ENCODE measurements at places on chromosomes 5 and 9.

GRCh38 chr5:62281411-62281810 is 24.6 kb upstream of the KIF2A start:
- no peak for DNase-seq

DNA sequence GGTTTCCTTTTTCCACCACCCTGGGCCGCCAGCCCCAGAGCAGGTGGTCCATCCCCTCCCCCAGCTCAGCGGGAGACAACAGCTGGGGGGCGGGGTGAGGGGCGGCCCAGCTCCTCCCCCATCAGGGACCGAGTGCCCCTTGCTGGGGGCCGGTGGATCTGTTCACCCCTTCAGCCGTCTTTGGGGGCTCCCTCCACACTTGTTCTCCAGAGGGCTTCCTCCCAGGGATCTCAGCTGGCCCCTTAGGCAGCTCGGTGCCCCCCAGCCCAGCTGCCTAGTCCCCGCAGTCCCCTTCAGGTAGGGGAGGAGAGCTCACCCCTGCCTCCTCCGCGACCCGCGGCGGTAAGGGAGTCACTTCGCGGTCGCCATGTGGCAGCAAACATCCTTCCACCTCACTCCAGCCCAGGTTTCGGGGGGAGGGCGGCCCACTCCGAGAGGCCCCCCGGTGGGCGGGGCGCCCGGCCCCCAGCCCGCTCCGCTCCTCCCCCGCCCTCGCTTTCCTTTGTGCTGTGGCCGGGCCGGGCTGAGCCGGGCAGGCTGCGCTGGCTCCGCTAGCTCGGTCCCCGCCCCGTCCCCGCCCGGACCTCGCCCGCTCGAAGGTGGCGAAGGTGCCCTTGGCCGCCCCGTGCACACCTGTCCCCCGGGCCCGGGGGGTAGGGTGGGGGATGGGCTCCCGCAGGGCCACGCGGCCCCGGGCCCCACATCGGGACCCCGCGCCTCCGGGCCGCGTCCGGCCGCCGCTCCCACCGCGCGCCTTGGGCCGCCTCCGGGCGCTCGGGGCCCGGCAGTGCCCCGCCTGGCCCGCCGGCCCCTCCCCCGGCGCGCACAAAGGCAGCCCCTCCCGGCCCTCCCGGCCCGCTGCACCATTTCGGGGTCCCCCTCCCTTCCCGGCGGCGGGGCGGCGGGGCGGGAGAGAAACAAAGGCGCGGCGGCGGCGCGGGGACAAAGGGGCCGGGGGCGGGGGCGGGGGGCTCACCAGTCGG is 683 bp downstream of the DBN1 start:
- DNase-seq: no peak

- peak; percentile 21 for DNase-seq
Measured at GRCh38 chr5:34898258-34898895, 16.9 kb downstream of the RAD1 start.

- no peak for DNase-seq
Measured at GRCh38 chr9:115006660-115007059, 76.3 kb upstream of the TNFSF8 start.

DNA sequence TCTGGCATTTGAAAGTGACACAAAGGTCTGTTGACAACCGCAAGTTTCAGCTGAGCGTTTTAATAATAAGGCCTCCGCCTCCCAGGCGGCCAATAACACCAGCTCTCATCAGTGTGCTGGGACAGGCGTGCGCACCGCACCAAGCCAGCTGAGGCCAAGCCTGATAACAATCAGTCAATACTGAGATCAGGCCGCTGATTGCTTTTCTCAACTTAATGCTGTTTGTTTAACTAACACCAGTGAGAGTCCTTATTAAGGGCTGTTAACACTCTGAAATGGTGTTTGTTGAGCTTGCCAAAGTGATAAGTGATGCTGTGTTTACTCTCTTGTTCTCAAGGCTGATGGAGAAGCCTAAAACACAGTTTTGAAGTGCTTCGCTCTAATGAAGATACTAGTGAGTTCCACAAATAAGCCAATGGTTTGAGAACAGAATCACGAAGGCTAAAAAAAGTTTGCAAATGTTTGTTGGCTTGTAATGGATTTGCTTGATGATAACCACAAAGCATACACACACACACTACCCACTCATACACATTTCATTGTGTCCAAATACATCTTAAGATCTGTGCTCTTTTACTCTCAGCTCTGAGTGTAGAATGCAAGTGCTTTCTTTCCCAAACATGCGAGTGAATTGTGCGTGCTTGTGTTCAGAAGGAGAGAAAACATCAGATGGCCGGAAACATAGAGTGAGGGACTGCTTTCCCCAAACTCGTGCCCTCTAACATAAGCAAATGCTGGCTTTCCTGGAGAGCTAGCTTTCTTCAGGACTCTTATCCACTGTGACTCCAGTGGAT is 330.4 kb upstream of the KLF4 start:
- DNase-seq: no peak

DNA sequence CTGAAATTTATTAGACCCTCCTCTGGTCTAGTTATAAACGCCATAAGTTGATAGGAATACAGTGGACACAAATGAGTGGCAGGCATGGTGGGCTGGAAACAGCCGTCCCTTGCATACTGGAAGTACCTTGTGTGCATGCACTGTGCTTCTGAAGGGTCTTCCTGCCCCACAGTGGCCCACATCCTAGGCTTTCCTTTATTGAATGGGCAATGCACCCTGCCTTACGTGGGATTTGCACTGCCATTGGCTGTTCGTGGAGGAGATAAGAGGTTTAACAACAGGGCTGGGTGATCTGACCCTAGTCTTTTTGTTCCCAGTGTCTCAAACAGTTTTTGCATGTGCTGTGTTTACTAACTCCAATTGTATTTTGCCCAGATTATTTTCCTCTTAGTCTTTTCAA is 480.8 kb downstream of the GADD45G start:
- no peak for DNase-seq

- DNase-seq: no peak
Measured at GRCh38 chr9:91255327-91255726, 106.4 kb downstream of the AUH start.

DNA sequence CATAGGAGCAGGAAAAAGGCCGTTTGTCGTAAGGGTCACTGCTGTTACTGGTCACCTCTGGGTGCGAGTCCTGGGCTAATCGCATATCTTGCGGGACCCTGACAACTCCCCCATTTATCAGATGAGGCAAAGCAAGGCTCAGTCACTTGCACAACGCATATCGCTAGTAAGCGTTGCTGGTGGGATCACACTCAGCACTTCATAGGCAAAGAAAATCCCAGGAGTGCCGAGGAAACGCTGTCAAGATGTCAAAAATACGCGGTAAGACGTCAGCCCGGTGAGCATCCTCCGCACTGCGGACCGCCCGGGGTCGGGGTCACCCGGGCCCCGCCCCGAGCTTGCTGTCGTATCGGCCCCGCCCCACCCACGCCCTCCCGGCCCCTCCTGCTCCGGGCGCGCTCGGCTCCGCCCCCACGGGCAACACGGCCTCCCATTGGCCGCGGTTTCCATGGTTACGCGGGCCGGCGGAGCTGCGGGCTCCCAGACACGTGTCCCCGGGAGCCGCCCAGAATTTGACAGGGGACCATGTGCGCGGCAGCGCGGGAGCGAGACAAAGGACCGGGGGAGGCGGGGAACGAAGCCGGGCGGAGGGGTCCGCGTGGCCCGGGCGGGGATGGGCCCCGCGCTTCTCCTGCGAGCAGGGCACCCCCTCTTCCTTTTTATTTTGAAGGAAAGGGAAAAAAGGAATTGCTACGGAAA is 80.2 kb upstream of the IER5L start:
- DNase-seq: peak; percentile 71

GRCh38 chr5:108386345-108387061 is 4.6 kb upstream of the FBXL17 start:
- DNase-seq: no peak

GRCh38 chr9:68643901-68644809 is 60.9 kb upstream of the PIP5K1B start:
- no peak for DNase-seq

DNA sequence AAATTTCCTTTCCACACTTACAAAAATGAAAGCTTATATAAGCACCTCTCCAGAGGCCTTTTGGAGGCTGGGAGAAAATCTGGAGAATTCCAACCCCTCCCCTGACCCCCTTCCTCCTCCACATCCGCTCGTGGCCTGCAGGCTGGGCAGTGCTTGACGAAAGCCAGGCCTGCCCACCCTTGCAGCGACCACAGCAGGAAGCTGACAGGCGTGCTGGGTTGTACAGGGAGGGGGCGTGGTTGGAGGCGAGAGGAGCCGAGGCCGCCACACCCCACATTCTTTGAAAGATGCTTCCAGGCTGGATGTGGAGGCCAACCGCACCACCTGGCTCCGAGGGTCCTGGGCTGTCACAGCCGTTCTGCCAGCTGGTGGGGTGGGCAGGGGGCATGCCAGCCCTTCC is 47.8 kb upstream of the IER5L start:
- DNase-seq: no peak

- DNase-seq: no peak
Measured at GRCh38 chr5:173823721-173824567, 64.2 kb upstream of the CPEB4 start.

- DNase-seq: no peak
Measured at GRCh38 chr5:1391691-1392090, 46.8 kb upstream of the CLPTM1L start.

- DNase-seq: no peak
Measured at GRCh38 chr9:83199240-83199639, 136.3 kb upstream of the RASEF start.

DNA sequence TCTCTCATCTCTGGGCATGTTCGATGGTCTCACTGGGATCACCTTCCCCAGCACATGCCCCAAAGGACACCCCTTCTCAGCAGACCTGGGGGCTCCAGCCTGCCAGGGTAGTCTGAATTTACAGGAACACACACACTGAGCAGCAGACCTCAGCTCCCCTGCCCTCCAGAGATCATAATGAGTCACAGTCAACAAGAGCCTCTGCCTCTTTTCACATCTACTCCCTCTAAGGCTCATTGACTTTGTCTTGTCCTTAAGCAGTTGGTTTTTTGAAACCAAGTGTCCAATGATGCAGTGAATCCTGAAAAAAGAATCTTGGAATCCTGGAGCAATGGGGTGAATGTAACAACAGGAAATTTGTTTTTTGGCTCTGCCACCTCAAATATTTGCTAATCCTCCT is 20.8 kb downstream of the GABBR2 start:
- no peak for DNase-seq

- no peak for DNase-seq
Measured at GRCh38 chr9:74496406-74496805, 729 bp upstream of the RORB start.

DNA sequence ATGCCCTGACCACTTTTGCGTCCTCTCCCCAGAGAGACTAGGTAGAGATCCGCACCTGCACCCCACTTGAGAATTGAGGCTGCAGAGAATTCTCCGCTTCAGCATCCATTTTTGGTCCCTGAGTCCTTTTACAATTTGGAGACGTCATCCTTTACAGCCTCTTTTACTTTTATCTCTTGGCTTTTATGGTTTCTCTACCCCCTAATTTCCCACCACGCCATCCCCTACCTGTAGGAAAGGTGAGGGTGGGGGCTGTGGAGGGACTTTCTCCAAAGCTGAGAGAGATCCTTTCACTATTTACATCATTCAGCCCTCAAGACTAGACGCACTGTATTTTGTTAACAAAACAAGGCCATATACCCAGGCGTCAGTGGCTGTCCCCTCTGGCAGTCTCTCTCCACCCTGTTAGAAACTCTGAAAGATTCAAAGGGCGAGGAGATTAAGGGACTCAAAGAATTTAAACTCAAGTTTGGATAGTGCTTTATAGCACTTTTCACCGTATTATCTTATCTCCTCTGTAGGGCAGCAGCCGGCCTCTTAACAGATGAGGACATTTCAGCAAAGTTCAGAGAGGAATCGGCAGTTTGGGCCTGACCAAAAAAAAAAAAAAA is 1.7 kb downstream of the MSX2 start:
- no peak for DNase-seq

DNA sequence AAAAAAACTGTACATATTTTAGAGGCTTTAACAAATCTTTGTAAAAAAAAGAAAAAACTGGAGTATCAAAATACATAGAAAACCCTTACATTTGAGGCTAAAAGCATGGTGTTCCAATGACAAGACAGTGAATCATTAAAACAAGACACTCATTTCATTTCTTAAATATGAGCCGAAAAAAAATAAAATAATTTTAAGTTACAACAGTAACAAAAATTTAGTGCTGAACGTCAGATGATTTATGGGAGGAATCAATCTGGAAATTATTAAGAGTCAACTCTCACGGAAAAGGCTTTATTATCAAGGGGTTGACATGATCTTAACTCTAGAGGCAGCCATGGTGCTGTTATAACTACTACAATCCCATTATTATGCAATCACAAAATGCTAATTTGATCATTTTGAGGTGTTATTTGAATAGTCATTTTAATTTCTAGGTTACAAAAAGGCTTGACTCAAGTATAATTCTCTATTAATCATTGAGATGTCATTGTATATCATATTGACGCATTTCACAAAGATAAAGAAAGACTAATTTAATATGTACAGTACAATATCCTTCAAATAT is 51.9 kb downstream of the MAPKAP1 start:
- DNase-seq: no peak

- no peak for DNase-seq
Measured at GRCh38 chr5:143882520-143882919, 70.6 kb downstream of the HMHB1 start.

DNA sequence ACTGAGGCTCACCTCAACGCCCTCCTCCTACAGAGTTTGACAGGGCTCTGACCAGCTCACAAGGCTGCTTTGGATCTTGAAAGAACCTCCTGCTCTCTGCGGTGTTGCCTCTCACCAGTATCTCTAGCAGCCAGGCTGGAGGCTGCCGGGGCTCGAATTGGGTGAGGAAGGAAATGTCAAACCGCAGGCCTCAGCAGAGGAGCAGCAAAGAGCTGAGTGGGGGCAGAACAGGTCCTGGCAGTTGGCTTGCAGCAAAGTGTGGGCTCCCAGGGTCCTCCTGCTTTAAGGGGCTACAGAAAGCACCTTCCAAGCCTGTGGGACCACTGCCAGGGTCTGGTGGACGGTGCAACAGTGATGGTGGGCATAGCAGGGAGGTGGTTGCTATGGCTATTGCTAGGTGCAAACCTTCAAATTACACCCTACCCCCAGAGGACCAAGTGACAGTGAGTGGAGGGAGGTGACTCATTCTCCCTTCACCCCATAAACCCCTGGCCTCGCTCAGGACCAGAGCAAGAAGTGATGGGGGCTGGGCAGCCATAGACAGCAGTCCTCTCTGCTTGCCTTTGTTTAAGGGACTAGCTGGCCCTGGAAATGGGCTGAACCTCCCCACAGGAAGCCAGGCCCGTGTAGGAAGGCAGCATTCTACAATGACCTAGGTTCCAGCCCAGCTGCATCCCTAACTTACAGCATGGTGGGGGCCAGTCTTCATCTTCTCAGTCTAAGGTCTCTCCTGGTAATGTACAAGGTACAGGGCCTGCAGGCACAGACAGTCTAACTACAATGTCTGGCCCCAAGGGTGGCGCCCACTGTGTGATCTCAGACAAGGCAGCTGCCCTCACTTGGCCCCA is 18.7 kb downstream of the LCP2 start:
- no peak for DNase-seq

DNA sequence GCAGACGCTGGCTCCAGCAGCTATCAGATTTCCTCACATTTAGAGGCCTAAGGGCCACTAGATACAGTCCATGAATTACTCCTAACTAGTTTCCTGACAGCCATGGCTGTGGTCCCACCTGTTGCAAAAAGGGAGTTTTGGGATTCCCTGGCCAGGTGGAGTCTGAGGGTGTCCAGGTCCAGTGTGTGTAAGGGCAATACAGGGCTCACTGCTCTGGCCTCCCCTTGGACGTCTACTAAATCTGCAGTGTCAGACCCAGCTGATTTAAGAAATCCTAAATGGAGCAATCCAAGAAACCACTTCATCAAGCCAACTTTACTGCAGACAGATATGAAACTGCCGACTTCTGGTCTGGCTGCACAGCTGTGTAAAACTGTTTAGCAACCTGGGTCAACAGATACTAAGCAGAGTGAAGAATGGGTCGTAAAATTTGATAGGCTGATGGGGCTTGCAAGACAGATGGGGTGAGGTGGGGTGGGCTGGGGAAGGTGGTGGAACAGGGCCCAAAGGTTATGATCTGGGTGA is 116.4 kb downstream of the GADD45G start:
- no peak for DNase-seq
